ENCODE measurements at places on chromosomes 7 and 10.

GRCh38 chr7:64889686-64890162 lies 13.3 kb upstream of the ZNF273 start:
- DNase-seq: no peak

GRCh38 chr10:33461295-33461640 lies 126.8 kb upstream of the NRP1 start:
- DNase-seq: no peak

DNA sequence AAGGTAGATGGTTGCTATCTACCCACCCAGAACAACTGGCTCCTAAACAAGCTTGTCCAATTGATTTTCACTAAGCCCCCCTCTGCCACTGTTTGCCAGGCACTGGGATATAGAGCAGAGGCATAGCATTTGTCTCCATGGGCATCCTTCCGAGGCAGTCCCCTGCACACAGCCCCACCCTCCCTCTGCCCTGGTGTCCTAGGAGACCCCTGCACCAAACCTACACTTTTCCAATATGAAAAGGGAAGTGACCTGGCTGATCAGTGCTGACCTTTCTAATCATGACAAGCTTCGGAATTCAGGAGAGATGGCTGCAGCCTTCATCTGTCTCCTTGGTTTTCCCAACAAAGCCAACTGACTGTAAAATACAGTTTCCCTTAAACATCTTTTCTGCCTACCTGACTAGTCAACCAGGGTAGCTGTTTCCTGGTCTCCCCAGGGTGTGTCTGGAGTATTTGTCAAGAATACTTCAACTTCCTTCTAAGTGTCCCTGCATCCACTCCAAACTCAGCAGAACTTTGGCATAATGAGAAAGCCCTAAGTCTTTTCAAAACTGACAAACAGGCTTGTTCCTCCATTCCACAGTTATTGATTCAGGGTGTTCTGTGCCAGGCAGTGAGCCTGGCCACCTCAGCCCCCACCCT lies 7.6 kb upstream of the SLC18A3 start:
- DNase-seq: no peak

- DNase-seq: no peak
Observed at GRCh38 chr7:26458466-26459145, 166.9 kb downstream of the SNX10 start.

GRCh38 chr10:112835217-112835715 lies 114.8 kb upstream of the TCF7L2 start:
- no peak for DNase-seq

DNA sequence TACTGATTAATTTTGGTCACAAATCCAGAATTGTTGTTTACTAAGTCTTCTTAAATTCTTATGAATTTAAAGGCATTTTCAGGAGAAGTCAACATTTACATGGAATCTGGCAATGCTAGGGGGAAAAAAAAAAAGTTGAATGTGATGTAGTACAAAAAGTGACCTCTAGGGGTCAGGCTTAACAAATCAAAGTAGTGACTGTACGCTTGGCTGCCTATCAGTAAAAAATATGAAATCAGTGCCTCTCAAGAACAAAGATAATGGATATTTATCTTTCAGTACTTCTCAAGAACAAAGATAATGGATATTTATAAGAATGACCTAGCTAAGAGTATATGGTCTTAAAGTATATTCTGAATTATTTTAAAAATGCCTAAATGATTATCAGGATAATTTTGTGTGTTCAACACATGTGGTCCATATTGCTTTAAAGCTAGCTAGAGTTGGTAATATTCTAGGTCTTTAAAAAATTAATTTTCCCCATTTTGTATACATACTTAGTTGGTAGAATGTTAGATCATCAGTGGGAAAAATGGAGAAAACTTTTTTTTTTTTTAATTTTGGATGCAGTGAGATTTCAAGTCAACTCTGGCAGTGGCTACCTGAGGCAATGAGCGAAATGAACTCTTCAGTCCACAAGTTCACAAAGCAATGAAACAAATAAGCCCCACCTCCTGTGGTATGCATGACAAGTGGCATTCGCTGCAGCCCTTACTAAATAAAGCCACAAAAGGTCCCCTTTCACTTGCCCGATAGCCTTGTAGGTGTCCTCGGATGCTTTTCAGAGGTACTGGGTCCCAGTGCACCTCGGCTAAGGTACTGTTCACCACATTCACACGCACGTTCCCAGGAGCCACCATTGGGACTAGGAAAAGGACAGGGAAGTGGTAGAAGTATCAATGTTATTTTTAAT lies 51.2 kb upstream of the LAMB4 start:
- DNase-seq: peak; percentile 45

GRCh38 chr7:138979226-138979979 lies 1.8 kb downstream of the KIAA1549 start:
- no peak for DNase-seq

GRCh38 chr7:151452680-151453325 lies 12.9 kb upstream of the CRYGN start:
- no peak for DNase-seq

GRCh38 chr10:96719850-96720421 lies 378 bp downstream of the PIK3AP1 start:
- DNase-seq: peak; percentile 94

Measured in OCI-LY7 (cell line).